Activated CD8-positive, alpha-beta memory T cell treated with anti-CD3 and anti-CD28 coated beads for 4 hours (primary cell): ENCODE measurements at places on chromosomes 2 and 18.

DNA sequence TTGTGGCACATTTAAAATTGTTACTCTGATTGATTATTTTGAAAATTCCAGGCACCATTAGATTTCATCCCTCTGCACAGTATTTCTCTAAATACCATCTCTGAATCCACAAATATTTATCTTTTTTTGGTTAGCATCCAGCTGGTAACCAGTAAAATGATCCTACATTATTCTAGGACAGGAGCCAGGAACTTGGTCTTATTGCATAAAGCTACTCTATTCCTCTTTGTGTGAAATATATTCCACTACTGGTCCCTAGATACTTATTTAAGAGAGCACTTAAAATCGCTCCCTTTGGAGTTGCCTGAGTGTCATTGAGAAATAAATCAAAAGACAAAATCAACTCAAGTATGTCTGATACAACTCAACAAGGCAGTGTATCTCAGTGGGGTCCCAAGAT, 7.4 kb upstream of the MBOAT2 start:
- DNase-seq = no peak

DNA sequence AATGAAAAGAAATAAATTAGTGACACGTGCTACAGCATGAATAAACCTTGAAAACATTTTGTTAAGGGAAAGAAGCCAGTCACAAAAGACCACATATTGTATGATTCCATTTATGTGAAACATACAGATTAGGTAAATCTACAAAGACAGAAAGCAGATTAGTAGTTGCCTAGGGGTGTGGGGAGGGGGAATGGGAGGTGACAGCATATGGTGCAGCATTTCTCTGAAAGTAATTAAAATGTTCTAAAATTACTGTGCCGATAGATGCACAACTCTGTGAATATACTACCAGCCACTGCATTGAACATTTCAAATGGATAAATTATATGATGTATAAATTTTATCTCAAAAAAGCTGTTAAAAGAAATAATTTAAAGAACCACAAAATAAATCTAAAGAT, 161.0 kb downstream of the TRIB2 start:
- DNase-seq = no peak

DNA sequence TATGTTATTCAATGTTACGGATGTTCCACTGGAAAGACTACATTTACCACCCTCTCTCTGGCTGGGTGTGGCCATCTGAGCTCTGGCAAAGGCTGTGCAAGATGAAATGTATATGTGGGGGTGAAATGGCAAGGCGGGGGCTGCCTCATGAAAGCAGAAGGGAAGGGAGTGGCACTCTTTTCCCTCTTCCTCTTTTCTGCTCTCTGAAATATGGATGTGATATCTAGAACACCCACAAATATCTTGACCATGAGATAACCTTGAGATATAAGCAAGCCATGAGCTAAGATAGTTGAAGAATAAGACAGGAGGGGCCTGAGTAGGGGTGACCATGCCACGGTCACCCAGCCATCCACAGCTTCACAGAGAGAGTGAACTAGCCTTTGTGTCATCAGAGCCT, 367.8 kb upstream of the ID2 start:
- DNase-seq = no peak

DNA sequence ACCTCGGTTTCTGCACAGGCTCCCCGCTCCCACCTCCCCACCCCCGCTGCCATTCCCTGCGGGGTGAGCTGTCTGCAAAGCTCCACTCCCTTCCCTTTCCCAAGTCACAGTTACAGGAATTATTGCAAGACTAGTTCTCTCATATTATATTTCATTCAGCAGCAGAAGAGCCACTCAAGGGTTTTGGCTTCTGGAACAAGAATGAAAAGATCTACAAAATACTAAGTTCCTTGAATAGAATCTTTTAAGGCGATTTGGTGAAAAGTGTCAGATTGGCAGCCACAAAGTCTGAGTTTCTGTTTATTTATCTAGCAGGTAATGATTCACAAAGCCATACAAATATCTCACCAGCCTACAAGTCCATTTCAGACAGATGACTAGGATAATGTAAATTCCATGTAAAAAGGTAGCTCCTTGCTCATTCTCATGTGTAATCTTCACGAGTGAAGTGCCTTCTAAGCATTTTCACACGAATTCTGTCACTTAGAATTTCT, 221.9 kb upstream of the RBBP8 start:
- DNase-seq = no peak

- DNase-seq = no peak
Observed at GRCh38 chr2:225779829-225780228, 380.3 kb downstream of the NYAP2 start.

GRCh38 chr2:158967114-158967730, 1.2 kb upstream of the TANC1 start:
- no peak for DNase-seq

DNA sequence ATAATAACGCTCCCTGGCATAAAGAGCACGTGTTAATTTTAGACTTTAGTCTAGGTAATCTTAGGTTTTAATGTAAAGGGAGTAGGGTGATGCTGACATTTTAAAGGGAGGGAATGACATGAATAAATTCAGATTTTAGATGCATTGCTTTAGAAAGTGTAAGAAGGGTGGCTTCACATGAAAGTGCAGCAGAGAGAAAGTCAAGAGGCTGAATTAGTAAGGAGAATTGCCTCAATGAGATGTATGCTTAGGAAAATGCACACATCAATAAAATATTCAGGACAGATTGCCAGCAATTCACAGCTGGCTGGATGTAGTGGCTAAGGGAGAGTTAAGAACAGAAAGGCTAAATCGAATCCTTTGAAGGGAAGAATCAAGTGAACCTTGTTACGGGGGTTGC, 165.5 kb upstream of the CDH19 start:
- no peak for DNase-seq
